ENCODE measurements at places on chromosomes 3 and 15.

DNA sequence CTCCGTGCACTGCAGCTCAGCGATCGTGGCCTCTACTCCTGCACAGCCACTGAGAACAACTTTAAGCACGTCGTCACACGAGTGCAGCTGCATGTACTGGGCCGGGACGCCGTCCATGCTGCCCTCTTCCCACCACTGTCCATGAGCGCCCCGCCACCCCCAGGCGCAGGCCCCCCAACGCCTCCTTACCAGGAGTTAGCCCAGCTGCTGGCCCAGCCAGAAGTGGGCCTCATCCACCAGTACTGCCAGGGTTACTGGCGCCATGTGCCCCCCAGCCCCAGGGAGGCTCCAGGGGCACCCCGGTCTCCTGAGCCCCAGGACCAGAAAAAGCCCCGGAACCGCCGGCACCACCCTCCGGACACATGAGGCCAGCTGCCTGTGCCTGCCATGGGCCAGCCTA, 3.7 kb upstream of the GNAT1 start:
- DNase-seq, result no peak

DNA sequence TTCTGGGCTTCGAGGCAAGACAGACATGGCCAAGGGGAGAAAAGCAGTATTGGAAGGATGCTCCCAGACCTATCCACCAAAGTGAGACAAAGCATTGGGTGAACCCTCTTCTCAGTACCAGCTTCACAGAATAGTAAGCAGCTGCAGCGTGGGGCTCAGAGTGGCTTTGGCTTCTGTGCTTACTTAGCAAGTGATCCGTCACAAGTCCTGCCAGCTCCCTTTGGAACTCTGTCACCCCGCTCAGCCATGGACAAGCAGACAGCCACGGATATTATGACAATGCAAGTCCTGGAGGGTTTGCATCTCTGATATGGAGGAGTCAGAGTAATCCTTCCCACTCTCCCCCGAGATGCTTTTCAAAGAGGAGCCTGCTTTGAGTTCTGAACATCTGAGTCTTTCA, 90.8 kb downstream of the SLCO3A1 start:
- DNase-seq, result no peak

DNA sequence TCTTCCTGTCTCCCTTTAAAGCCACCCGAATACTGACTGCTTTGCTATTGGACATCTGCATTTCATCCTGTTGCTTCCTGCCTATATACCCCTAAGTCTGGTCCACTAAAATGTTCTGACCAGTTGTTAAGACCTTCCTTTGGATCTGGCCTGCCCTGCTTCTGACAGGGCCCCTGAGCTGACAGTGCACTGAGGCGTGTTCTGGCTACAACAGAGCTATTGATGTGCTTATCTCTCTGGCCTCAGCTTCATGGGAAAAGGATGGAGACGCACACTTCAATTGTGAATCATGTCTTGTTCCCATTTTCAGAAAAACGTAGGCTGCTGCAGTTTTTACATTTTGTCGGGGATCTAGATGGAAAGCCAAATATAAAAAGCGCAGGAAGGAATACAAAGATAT, 7.1 kb upstream of the P3H2 start:
- no peak for DNase-seq

DNA sequence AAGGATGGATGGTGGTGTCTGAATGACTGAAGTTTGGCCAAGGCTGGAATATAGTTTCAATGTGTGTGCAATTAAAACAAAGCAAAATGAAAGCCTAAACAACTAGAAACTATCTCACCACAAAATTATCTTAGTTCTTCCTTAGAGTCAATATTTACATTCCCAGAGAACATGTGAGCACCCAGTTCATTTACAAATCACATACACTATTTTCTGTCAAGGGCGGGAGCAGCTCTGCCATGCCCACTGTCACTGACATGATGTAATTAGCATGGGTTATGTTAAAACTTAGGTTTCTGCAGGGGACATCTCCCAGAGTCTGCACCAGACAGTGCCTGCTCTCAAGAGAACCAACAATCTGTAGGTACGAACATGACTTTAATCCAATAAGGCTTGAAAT, 65.0 kb downstream of the PDZRN3 start:
- no peak for DNase-seq

DNA sequence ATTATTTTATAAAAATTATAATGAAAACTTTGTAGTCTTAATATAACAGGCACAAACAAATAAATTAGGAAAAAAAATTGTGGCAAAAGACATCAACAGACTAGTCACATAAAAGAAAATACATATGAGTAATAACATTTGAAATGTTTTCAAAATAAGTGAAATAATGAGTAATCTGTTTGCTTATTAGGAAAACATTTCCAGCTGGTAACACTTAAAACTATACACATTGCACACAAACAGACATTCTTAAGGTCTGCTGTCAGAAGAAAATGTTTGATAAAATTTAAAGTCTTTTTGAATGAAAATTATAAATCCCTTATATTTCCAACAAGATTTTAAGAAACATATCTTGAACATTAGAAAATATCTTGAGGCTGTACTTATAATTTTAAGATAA, 1326.3 kb upstream of the CADM2 start:
- no peak for DNase-seq

- no peak for DNase-seq
These were observed 71.2 kb downstream of the SSUH2 start for GRCh38 chr3:8573342-8573926.

GRCh38 chr3:179451265-179452175, at the start of gene GNB4:
Gene GNB4, minus strand, starts transcription at chr3:179451470. Its CDS starts 25,270 bp downstream, at chr3:179426200.
- peak; percentile 33 for DNase-seq

DNA sequence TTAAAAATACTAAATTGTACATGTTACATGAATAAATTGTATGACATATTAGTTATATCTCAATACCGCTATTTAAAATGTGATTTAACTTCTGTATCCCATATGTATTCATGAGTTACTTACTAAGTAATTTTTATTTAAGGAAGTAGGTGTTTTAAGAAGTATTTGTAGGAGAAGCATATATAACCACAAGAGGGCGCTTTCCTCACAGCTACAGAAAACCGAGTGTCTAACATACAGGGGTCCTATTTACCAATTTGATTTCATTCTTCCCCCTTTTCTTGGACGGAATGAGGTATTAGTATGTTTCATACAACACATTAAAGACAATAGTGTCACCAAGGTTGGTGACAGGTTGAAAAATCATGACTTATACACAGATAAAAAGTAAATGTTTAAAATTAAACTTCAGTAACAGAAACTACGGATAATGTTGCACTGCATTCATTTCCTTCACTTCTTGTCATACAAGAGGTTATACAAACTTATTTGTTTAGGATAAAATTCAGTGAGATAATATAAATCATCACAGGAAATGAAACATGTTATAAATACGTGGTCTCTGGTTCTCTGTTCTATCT, 253.6 kb downstream of the MAGI1 start:
- peak; percentile 0 for DNase-seq

DNA sequence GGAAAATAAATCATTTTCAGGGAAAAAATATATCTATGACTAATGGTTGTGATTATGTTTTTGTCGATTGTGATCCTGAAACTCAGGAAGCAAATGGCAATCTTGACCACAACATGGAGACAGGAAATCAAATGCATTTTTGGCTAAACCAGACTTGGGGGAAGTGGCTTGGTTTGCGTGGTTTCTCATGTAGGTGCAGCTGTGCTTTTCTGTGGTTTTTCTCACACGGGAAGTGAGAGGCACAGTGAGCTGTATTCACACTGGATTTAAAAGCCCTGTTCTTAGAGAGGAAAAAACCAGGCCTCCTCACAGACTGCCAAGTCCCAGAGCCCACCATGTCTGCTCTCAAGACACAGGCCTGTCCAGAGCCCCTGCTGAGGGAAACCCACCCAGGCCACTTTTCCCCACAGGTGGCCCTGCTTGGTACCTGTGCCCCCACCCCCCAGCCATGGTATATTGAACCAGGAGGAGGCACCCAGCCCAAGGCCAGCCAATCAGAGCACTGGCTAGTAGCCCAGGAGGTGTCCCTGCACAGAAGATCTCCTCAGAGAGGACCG, 46.1 kb downstream of the BTD start:
- DNase-seq, result no peak

DNA sequence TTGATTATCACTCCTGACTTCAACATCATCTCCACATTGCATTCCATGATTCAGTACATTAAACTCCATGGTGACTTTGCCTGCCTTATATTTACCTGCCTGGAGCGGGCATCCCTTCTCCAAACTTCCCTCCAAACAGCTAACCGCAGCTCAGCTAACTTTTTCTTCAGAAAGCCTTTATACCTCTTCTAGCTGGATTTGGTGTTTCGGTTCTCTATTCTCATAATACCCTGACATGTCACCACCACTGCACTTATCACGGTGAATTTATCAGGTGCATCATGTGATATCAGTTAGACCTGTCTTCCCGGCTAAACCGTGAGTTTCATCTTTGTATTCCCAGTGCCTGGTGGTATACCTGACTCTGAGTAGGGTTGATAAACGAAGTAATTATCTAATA, 367.6 kb downstream of the UNC13C start:
- DNase-seq, result no peak

DNA sequence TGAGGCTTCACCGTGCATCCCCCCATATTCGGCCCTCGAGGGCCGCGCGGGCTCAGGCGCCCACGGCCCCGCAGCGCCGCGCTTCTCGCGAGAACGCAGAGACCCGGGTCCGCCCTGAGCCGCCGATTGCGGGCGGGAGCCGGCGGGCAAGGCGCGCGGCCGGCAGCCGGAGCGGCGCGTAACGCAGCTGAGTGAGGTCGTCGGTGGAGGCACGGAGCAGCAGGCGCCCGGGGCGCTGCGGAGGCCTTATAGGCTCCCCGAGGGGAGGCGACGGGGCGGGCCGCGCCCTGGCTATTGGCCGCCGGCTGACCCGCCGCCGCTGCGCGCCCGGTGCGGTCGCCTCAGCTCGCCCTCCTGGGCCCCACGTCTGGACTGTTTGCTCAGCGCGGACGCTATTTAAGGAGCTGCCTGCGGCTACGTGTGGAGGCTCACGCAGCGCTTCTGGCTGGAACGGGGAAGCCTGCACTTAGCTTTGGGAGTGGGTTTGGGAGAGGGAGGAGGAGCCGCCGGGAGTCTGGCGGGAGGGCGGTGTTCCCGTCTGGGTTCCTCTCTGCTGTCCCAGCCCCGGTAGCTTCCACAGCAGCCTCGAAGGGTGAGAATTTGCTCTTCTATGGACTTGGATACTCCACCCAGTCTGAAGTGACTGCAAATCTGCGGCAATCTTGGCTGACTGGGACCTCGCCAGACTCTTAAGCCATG, at the start of gene PLOD2:
TSS of gene PLOD2 (minus strand) at position 221 of the 699 bp plus-strand sequence. CDS start at position 26, 195 bp downstream.
- DNase-seq, result peak; percentile 53
